ENCODE measurements at places on chromosomes 4 and X. TPM values are rescaled to one million over a fixed set of nuclear protein-coding genes. Genes with fewer than 3 reads are reported as not detected.

DNA sequence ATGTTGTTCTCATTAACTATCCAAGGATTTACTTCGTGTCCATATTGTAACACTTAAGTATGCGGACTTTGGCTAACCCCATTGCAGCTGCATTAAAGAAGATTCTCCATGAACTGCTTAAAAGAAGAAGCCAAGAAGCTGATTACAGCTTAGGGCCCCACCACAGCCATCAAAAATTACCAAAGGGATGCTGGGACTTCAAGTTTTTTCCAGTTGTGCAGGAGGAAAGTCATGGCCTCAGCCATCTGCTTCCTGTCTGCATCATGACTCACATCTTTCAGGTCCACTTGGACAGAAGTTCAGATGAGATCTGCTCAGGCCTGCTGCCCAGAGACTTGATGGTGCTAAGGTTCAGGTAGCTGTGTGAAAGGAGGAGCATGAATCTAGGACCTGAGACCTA lies 38.8 kb upstream of the CAPN6 start:
- no peaks in the 10 kb centered on the region for H3K27me3 ChIP-seq
- H3K4me3 ChIP-seq: no peak overlapping the region
- DNase-seq: no peak

DNA sequence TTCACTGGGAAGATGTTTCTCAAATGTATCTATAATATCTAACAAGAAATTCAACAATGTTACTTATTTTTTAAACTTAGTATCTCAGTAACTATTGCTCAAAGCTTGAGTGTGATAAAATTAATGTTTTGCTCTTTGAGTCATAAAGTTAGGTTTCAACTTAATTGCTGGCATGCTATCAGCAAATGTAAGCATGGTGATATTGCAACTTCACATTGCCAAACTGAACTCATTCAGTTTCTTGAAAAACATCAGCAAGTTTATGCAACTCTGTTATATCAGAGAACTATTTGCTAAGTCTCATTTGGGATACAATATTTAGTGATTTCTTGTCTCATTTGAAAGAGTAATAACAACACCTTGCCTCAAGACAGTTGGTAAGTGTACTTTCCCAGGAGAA lies 91.2 kb upstream of the KLF3 start:
- H3K4me1 ChIP-seq: no peaks in the 10 kb centered on the region
- H3K27ac ChIP-seq: no peak overlapping the region
- DNase-seq: no peak
- no peak overlapping the region for H3K4me3 ChIP-seq
- peaks cover 7% of the 10 kb centered on the region for H3K27me3 ChIP-seq

GRCh38 chr4:151304226-151304625 lies 21.2 kb downstream of the SH3D19 start:
- H3K36me3 ChIP-seq: no peaks in the 10 kb centered on the region
- no peak overlapping the region for H3K27ac ChIP-seq
- H3K4me1 ChIP-seq: no peaks in the 10 kb centered on the region
- peaks cover 6% of the 10 kb centered on the region for H3K27me3 ChIP-seq
- no peak overlapping the region for H3K4me3 ChIP-seq

DNA sequence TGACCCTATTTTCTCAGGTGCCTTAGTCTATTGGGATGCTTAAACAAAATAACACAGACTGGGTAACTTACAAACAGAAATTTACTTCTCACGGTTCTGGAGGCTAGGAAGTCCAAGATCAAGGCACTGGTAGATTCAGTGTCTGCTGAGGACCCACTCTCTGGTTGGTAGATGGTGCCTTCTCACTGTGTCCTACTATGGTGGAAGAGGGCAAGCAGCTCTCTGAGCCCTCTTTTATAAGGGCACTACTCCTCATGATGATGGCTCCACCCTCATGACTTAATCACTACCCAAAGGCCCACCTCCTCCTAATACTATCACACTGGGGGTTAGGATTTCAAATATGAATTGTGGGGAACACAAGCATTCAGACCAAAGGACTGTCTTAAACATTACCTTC lies 11.8 kb downstream of the SMIM14 start:
- no peak overlapping the region for H3K27ac ChIP-seq
- H3K36me3 ChIP-seq: no peaks in the 10 kb centered on the region
- DNase-seq: no peak
- peaks cover 11% of the 10 kb centered on the region for H3K4me1 ChIP-seq

DNA sequence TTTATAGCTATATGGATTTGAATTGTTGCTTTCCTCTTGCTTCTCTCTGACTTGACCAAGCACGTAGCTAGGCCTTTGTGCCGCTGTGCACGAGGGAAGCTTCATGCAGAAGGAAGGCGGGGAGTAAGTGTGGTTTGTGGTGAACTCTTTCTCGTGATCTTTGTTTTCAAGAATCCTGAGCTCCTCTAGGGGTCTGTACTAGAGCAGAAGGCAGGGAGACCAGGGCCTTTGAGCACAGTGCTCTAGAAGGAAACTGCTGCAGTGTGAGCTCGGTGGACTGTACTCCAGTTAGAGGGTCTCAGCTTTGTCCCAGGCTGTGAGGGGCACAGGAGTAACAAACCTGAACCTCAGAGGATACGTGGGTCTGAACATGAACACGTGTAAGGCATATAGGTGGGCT lies 49.0 kb downstream of the AGA start:
- H3K4me1 ChIP-seq: peaks cover 20% of the 10 kb centered on the region
- peak overlapping the region; percentile 60 for H3K27ac ChIP-seq
- H3K27me3 ChIP-seq: peaks cover 9% of the 10 kb centered on the region
- peak; percentile 50 for DNase-seq
- H3K36me3 ChIP-seq: no peaks in the 10 kb centered on the region

DNA sequence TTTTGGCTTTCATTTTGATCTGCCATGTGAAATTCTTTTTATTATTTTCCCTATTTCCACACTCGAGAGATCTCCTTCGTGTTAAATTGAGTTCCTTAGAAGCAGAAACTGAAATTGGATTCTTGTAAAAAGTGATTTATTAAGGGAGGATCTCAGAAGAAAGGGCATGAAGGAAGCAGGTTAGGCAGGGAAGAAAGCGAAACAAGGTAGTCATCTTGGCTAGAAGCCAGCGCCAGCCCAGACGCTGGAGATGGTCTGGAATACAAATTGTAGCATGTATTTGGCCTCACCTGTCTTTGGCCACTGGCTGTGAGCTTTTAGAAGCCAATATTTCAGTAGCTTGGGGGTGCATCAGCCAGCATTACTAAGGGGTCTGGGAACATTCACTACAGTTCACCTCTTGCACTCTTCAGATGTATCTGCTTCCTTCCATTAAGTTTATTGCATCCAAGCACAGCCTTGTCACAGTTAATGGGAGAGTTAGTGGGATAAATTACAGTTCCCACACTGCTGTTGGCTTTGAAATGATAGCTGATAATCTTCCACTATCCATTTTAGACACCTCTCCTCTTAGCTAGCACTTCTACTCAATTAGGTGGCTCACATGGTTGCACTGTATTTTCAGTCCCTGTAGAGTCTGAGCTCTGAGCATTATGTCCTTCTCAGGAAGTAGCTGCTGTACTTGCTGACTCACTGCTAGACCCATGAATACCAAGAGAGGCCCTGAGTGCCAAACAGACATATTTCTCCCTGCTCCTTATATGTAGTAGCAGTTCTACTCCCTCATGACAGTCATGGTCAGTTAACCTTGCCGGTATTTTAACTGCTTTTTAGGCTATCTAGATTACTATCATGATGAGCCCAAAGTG lies 14.6 kb downstream of the GRXCR1 start:
- H3K27me3 ChIP-seq: no peaks in the 10 kb centered on the region
- no peak for DNase-seq
- no peaks in the 10 kb centered on the region for H3K36me3 ChIP-seq
- no peak overlapping the region for H3K4me3 ChIP-seq

- DNase-seq: no peak
- peaks cover 9% of the 10 kb centered on the region for H3K4me1 ChIP-seq
- H3K36me3 ChIP-seq: no peaks in the 10 kb centered on the region
- no peak overlapping the region for H3K4me3 ChIP-seq
Observed at GRCh38 chr4:169791527-169792156, 33.9 kb upstream of the HPF1 start.

GRCh38 chrX:70970482-70970995 lies 39.6 kb upstream of the SLC7A3 start:
- no peaks in the 10 kb centered on the region for H3K27me3 ChIP-seq
- DNase-seq: no peak
- H3K4me3 ChIP-seq: peak overlapping the region; percentile 21

DNA sequence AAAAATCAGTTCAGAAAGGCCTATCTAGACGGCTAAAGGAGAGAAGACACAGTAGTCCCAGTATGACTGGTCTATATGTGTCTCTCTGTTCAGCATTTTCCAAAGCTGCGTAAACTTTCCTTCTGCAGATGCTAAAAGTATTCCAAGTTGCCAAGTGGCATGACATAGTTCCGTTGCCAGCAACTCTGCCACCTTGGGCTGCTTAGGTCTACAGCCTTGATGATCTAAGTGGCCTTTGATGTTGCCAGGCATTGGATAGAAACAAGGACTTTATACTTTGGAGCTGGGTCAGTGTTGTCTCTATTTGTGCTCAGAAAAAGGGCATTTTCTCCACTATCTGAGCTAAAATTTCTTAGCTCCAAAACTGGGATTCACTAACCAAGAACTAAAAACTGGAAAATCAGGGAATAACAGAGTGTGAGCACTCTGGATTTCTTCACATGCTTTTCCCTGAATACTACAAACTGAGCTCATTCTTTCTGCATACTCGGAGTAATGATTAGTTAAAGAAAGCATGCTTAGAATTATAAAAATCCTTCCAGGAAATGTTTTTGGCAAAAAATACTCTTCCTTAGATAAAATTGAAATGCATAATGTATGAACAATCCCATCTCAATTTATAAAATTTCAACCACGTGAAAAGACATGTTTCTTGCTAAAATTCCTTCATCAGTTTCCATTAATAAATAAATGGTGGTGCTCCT lies 191.4 kb downstream of the ADAMTS3 start:
- H3K36me3 ChIP-seq: no peaks in the 10 kb centered on the region
- H3K4me1 ChIP-seq: no peaks in the 10 kb centered on the region
- no peaks in the 10 kb centered on the region for H3K27me3 ChIP-seq
- H3K4me3 ChIP-seq: no peak overlapping the region
- DNase-seq: no peak
- H3K27ac ChIP-seq: no peak overlapping the region

DNA sequence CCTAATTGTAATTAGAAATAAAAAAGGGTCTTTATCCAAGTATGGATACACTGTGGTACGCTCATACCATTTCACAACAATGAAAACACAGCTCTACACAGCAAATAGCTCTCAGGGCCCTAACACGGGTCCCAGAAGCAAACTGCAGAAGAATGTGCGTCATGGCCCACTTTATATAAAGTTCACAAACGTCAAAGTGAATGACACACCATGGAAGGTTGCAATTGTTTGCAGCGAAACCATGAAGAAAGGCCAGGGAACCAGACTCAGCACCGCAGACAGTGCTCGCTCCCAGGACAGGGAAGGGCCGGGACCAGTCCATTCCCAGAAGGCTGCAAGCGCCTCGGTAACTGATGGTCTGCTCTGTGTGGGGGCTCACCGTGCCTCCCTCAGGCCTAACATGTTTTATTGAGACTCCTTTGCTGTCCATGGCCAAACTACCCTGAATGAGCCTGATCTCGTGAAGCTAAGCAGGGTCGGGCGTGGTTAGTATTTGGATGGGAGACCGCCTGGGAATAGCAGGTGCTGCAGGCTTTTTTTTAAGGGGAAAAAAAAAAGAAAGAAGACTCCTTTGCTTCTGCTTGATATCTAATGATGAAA lies 47.8 kb downstream of the ACOX3 start:
- no peaks in the 10 kb centered on the region for H3K36me3 ChIP-seq
- H3K4me1 ChIP-seq: peaks cover 27% of the 10 kb centered on the region
- no peak overlapping the region for H3K27ac ChIP-seq
- no peak for DNase-seq
- no peak overlapping the region for H3K4me3 ChIP-seq
- H3K27me3 ChIP-seq: no peaks in the 10 kb centered on the region

- no peaks in the 10 kb centered on the region for H3K36me3 ChIP-seq
- DNase-seq: no peak
- no peaks in the 10 kb centered on the region for H3K4me1 ChIP-seq
Observed at GRCh38 chr4:124111411-124111810, 601.1 kb downstream of the ANKRD50 start.

DNA sequence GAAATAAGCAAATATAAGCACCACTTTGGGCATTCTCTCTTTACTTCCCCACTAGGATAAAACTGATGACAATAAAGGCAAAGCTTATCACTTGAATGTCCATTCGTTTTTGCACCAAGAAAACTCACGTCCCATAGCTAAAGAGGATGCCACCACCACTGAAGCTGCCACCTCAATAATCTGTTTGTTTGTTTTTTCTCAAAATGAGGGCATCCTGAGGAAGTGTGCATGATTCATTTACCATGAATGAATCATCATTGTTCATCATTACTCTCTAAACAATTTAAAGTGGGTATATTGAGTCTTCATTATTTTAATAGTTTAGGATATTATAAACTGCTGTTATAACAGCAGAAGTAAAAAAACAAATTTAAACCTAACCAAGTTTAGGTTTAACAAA lies 168.2 kb downstream of the DCTD start:
- no peak overlapping the region for H3K27ac ChIP-seq
- no peak overlapping the region for H3K4me3 ChIP-seq
- no peak for DNase-seq

DNA sequence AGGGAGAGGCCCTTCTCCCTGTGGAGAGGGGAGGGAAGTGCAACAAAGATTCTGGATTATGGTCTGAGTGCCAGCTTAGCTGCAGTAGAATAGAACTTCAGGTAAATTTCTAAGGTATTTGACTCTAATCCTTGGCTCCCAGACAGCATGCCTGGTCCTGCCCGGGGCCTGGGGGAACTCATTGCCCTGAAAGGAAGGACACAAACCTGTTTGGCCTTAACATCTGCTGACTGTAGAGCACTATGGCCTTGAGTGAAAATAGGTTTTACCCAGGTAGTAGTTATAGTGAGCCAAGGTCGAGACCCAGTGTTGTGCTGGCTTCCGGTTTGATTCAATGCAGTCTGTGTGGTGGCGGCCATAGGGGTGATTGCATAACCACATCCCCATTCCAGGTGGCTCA lies 64.4 kb downstream of the RPS6KA6 start:
- no peak overlapping the region for H3K4me3 ChIP-seq
- H3K27me3 ChIP-seq: no peaks in the 10 kb centered on the region
- no peaks in the 10 kb centered on the region for H3K4me1 ChIP-seq
- H3K36me3 ChIP-seq: no peaks in the 10 kb centered on the region

DNA sequence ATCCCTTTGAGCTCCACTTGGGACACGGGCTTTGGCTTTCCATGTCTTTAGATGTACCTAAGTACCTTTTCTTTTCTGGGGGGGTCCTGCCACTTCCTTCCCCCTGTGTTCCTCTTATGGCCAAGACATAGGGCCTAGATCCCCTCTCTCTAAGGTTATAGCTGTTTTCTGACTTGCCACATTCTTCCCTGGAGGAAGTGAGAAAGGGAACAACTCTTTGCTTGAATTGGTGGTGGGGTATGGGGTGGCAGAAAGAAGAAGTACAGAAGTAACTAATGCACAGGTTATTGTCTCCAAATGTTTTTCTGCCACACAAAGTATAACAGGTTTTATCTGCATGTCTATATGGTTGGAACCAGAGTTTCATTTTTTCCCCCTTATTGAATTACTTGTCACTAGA lies 29.7 kb upstream of the DIPK2B start:
- DNase-seq: no peak
- no peak overlapping the region for H3K27ac ChIP-seq
- H3K27me3 ChIP-seq: no peaks in the 10 kb centered on the region
- no peak overlapping the region for H3K4me3 ChIP-seq
- H3K4me1 ChIP-seq: peaks cover 13% of the 10 kb centered on the region

- no peak overlapping the region for H3K27ac ChIP-seq
- H3K27me3 ChIP-seq: peaks cover 2% of the 10 kb centered on the region
- no peak overlapping the region for H3K4me3 ChIP-seq
- no peaks in the 10 kb centered on the region for H3K4me1 ChIP-seq
Observed at GRCh38 chr4:146790515-146790914, 151.8 kb downstream of the POU4F2 start.

HSD17B13 gene
- 0.30 TPM for total RNA-seq

IL3RA gene
- total RNA-seq: 35.4 TPM

ZBTB33 gene
- 17.9 TPM for total RNA-seq

MAN2B2 gene
- total RNA-seq: 36.3 TPM

Measured in activated CD4-positive, alpha-beta memory T cell treated with anti-CD3 and anti-CD28 coated beads, Interleukin-2, amount 10 ng/mL, durations not matched to agents 7 days and 5 days (primary cell).